ENCODE measurements at places on chromosomes 1 and 21.

- no peak for DNase-seq
These were observed 4.6 kb upstream of the DDOST start for GRCh38 chr1:20665726-20666125.

DNA sequence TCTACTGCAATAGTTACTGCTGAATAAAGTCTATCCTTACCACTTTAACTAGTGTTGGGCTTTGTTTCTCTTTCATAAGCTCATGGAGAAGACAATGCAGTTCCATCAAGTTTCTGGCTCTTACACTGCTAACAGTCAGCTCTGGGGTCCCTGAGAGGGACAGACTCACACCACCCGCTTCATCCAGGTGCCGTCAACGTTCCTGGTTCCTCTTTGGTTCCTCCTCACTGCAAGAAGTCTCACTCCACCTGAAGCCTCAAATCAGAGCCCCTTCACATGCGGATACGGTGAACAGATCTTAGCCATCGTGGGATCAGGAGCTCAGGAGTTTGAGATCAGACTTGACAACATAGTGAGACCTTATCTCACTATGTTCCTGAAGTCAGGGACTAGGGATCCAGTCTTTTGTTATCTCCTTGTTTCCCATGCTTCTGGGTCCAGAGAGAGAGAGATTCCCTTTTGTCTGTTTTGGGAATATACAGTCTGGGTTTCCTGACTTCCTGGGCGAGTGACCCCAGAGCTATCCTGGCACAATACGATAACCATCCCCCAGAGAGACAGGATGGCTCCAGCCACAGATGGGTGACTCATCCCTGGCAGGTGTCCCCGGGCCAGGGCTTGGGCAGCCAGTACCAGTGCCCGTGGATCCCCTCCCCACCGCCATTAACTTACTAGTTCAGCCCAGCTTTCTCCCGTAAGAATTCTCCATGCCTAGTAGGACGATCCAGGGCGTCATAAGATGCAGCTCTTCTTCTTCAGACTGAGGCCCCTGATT is 14.3 kb upstream of the PCP4 start:
- DNase-seq = no peak

DNA sequence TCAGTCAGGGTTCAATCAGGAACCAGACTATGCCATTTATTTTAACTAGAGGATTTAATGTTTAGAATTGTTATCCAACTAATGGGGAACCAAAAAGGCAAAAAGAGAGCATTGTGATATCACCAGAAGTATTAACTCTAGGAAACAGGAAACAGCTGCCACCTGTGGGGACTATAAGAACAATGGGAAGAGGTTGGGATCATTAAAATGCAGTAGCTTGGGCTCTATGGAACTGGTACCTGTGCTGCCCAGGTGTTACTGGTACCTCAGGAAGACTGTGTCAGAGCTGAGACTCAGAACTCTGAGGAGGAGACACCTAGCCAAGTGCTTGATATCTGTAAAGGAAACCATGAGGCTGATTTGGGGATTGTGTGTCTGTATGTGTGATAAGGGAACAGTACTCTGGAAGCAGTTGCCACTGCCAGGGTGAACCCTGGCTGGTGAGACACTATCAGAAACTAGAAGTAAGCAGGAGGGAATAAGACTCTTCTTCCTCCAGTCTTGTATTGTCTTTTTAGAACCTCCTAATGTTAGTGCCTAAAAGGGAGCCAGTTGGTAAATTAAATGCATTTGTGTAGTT is 49.4 kb downstream of the MAN1A2 start:
- no peak for DNase-seq

- DNase-seq = no peak
These were observed 10.9 kb downstream of the PCSK9 start for GRCh38 chr1:55050283-55050682.

GRCh38 chr21:35265170-35265877 is 216.2 kb upstream of the RUNX1 start:
- DNase-seq = no peak

- DNase-seq = no peak
These were observed 8.8 kb upstream of the CCT8 start for GRCh38 chr21:29082046-29082815.

DNA sequence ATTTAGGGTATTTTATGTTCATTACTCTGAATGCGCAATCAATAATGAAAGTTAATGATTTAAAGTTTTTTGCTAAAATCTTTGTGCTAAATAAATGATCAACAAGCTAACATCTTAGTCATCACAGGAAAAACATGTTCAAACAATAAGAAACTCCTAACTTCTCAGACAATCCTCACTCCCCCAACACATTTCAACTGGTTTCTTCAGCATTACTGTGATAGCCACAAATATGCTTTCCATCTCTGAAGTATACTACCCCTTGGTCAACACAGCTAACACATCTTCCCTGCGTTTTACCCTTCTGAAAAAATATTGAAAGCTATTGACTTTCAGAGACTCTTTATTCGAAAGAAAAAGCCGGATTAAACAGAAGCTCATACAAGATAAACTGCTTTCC is 85.8 kb downstream of the ZNF644 start:
- no peak for DNase-seq

DNA sequence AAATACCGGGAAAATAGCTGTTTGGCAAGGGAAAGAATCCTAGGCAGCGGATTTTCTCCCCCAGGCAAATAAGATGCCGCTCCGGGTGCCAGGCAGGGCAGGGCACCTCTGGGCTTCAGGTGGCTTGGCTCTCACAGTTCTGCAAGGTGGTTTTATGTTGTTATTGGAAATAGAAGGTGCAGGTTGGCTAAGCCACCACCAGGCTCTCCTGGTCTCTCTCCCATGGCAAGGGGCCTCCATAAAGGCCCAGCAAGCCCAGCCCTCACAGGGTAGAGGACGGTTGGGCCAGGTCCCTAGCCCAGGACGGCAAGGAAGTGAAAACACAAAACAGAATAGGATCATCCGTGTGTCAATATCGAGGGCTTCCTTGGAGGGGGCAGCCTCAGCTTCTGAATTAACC is 37.6 kb upstream of the GPR153 start:
- no peak for DNase-seq

DNA sequence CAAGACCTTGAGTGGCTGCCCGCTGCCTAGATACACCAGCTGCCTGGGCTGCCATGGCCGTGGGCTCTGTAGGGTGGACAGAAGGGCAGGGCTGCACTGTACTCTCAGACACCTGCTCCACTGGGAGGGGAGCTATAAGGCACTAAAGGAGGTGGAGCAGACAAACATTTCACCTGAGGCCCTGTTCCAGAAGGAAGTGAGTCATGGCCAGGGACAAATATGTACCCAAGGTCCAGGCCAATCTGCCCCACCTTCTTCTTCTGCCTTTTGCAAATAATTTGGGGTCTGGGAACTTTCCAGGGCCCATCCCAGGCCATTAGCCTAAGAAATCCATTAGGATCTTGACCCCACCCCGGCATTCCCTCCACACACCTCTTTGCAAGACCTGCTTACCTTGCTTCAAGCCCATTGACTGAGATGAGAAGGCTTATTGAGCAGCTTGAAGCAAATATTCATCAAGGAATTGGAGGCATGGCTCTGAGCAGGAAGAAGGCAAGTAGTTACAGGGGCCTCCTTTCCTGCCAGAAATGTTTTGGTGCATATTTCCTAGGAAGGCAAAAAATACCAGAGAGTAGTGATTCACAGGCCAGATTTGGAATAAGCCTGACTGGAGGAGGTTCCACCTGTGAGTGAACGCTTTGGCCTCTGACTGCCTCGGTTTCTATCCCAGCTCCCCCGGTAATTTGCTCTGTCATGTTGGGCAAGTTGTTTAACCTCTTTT is at the start of gene CAPN8:
TSS of gene CAPN8 (minus strand) at position 110 of the 721 bp plus-strand sequence. CDS start at position 55, 55 bp downstream.
- no peak for DNase-seq

GRCh38 chr21:26179501-26179900 is 8.9 kb upstream of the APP start:
- DNase-seq = no peak

DNA sequence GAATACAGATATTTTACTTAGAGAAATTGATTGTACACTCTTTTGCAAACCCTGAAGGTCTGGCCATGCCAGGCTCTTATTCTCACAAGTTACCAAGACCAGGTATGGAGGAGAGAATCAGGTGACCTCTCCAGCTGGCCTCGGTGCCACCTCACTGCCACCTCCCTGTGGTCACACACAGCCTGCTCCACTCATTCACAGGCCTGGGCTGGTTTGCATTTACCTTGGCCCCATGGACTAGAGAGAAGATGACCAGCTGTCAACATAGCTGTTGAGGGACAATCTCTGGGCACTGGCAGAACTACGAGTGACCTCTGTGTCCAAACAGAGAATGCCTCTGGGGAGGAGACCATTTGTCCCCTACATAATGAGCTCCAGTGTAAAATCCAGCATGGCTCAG is 291.2 kb upstream of the RUNX1 start:
- DNase-seq = no peak

GRCh38 chr1:57086154-57086553 is 120.3 kb upstream of the C8B start:
- DNase-seq = no peak

DNA sequence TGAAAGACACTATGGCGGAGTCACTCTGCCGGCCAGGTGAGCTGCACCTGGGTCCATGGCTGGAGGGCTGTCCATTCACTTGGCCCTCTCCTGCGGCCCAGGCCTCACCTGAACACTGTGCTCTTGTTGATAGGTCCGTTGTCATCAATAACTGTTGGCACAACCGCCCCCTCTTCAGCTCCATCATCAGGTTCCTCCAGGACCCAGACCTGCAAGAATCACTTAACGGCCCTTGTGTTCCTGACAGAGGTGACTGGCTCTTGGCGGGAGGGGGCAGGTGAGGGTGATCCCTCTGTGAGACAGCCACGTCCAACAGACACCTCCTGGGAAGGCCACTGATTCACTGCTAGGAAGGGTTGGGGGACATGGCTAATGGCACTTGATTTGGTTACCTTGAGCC is 54.9 kb downstream of the INAVA start:
- DNase-seq = no peak

DNA sequence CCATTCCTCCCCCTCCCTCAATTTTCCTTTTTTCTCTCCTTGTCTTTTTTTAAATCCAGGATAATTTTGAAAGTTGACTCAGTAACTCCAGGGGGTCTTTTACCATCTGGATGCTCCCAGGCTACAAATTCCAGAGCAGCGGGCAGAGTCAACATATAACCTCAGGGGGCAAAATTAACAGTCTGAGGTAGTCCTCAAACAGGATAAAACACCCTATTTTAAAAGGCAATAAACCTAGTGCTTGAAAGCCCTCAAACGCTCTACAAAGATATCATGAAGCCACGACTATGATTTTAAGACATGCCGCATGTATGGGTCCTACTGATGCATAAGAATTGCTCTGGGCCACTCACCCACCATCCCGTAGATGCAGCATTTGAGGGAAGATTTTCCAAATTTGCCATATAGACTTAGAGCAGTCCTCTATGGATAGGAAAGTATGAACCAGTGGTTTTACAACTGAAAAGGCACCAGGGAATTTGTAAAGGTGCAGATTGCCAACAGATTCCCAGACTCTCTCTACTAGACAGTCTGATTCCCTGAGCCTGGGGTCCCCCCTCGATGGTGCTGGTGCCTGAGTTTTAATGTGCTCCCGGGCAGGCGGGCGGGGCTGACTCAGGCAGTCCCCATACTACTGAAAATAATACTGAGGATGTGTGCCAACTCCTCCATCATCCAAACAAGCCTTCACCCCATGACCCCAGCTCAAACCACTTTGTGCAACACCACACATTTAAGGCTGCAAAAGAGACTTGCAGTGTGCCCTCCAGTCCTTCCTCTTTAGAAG is 37.2 kb downstream of the PTPN14 start:
- no peak for DNase-seq
